ENCODE measurements at places on chromosomes 2 and 18.

DNA sequence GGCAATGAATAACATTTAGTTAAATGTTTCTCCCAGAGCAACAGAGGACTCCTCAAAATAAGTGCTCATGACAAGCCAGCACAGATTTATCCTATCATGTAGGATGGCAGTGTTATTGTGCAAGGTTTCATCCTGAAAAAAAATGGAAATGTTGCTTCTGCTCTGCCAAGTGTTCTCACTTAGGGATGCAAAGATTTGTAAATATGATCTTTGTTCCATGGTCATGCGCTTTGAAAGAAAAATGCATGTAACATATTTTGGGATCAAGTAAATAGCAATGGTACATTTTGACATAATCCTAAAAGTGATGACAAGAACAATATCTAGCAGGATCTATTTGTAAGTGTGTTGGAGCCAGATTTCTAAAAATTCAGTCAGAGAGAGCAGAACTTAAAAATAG lies 229.5 kb upstream of the CCDC150 start:
- no peak for DNase-seq

DNA sequence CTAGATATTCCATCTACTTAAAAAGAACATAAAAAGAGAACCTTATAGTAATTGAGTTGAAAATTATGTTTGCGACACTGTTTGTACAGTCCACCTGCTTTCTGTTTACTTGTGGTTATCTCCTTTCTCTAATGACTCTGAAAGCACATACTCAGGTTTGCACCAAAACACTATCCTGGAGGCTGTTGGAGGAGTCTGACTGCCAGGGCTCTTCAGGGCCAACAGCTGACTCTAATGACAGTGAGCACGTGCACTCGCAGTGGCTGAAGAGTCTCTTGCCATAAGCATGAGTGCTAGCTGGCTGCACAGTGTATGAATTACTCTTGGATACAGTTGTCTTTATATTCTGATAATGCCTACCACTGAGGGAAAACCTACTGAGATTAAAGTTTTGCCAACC lies 16.7 kb upstream of the GLS start:
- no peak for DNase-seq

GRCh38 chr18:59324623-59324971 lies 6.1 kb upstream of the CPLX4 start:
- no peak for DNase-seq

DNA sequence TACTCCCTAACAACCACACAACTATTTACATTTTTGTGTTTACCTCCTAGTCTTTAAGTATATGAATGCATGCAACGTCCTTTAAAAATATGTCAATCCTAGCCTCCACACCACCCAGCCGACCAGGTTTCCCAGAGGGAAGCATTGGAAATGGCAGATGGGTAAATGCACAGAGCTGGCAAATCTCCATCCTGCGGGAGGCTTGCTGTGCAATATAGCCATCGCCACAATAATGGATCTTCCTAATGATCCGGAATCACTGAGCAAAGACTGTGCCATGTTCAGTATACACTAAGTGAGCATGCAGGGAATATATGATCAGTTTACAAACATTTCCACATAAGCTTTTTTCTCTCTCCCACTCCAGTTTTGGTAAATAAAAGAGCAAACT lies 131.8 kb downstream of the NEDD4L start:
- no peak for DNase-seq

DNA sequence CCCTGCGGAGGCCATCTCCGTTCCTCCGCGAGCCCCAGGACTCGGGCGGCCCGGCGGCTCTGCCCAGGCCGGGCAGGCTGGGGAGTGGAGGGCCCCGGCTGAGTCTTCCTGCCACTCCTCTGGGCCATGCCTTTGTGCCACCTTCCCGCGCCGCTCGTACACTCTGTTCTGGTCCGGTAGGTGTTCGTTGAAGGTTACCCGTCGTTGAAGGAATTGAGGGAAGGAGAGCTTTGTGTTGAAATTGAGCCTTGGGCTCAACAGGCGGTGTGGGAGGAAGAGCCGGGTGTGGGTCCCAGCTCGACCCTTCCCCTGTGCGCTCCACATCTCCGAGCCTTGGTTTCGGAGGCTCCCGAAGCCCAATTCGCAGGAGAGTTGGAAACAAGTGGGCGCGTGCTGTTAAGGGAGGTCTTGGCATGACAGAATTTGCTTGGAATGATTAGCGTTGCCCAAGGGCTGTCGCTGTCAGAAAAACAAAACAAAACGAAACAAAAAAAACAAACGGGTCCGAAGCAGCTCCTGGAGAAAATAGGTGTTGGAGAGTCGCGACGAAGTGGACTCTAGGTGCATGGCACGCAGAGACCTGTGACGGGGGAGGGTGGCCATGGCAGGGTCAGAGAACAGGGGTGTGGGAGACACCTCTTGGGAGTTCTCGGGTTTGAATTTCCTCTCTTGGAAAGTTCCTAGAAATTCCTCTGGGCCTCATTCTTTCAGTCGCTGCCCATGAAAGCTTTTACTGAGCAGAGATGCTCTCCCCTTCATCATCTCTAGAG lies 1.2 kb upstream of the MZT2A start:
- no peak for DNase-seq

- DNase-seq, result peak; percentile 56
Observed at GRCh38 chr2:128714851-128715312, 396.2 kb upstream of the HS6ST1 start.

DNA sequence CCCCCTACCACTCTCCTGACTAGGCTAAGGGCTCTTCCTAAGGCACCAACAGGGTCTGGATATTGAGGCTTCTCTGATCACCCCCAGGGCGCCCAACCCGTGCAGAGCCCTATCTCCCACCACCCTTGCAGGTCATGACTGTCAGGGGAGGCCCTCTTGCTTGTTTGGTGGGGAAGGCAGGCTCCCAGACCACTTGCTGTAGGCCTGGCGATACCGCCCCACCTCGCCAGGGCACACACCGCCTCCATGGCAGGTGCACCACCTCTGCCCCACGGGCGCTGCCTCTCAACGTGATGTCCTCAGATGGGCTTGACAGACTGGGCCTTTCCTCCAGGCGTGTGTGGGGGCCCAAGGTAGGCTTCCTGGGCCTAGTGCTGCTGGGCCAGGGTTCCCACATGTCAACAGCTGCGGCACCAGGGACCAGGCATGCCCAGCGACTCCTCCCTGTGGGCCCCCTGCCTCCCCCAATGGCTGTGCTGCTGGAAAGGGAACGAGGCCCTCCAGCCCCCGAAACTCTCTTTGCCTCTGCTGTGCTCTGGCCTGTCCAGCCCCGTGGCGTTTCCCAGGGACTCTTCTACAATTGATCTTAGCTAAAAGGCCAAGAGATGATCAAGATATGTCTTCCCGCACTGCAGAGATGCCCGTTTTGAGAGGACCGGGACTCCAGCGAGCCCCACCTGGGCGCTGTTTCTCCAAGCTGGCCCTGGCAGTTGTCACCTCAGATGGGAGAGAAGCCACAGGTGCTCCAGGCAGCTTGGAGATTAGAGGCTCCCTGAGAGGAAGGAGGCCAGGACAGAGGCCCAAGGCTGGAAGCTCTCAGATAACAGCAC lies 7.5 kb downstream of the NPPC start:
- DNase-seq, result peak; percentile 46

DNA sequence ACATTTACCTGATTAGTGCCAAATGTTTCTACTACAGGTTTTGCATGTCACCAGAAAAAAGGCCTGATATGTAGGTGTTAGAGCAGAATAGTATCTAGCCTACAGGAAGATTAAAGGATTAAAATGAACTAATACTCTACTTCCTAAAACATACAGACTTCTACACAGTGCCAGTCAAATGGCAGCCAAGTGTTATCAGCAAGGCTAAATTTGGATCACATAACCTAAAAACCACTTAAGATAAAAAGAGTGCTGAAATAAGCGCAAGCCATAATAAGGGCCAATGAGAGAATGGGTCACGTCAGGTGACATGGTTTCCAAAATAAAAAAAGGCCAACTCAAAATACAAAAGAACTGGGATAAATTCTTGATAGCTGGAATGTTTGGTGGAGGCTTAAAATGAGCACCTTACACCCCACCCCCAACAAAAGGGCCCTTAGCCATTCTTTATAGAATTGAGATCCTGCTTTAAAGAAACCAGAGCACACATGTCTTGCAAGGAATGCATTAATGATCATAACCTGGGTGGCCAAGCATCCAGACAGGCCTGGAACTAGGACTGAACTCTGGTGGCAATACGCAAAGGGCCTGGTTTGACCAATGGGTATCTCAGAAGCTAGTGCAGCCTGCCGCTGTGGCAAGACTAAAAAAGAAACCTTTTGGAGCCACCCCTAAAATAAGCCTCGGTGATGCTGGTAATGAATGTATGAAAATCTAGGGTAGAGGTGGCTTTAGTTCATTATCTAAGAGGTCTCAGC lies 32.4 kb downstream of the IRS1 start:
- no peak for DNase-seq
